Activated naive CD8-positive, alpha-beta T cell treated with anti-CD3 and anti-CD28 coated beads, Interleukin-2, amount 50 U/mL, for 24 hours (primary cell): ENCODE measurements at places on chromosomes 12 and 14.
A peak's percentile ranks its signal among the peaks of the same experiment; 100 is the strongest.

GRCh38 chr12:16669756-16670155 lies 63.8 kb upstream of the LMO3 start:
- no peak for DNase-seq

- DNase-seq: no peak
These were observed 59.7 kb downstream of the RCOR1 start for GRCh38 chr14:102652194-102652593.

- DNase-seq: no peak
These were observed 50.6 kb downstream of the KIF21A start for GRCh38 chr12:39392154-39392925.

GRCh38 chr12:34208331-34209258 lies 186.3 kb downstream of the ALG10 start:
- no peak for DNase-seq

GRCh38 chr12:49910331-49911212 lies 6.9 kb upstream of the FAIM2 start:
- DNase-seq: no peak

- no peak for DNase-seq
These were observed 85.1 kb downstream of the DERA start for GRCh38 chr12:15996254-15996653.

- peak; percentile 67 for DNase-seq
These were observed at the start of gene DNAH10 for GRCh38 chr12:123761841-123762714. Gene DNAH10 (plus strand): TSS chr12:123762301. CDS start chr12:123762337, 36 bp downstream.
